Psoas muscle (tissue), 8 donors: ENCODE measurements at places on chromosomes 3 and 15.
A peak's percentile ranks its signal among the peaks of the same experiment; 100 is the strongest.

GRCh38 chr3:23068016-23068728 lies 135.0 kb upstream of the UBE2E2 start:
- no peak for DNase-seq

- DNase-seq, result no peak
Measured at GRCh38 chr15:88106074-88106473, 150.5 kb downstream of the NTRK3 start.

DNA sequence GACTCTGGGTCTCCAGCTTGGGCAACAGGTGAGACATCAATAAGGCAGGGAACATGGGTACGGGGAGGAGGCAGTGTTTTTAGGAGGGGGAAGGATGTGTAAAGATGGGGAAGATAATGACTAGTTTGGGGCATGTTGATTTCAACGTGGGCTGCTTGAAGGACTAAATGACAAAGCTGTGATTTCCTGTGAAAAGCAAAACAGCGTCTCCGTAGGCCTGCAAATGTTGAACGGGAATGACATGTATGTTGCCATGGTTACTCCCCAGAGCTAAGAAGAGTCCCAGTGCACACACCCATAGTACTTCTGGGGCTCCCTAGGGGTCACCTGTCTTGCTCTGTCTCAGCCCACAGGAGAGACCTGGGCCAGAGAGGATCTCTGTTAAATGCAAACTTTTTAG lies 71.3 kb upstream of the ETV5 start:
- DNase-seq, result no peak

DNA sequence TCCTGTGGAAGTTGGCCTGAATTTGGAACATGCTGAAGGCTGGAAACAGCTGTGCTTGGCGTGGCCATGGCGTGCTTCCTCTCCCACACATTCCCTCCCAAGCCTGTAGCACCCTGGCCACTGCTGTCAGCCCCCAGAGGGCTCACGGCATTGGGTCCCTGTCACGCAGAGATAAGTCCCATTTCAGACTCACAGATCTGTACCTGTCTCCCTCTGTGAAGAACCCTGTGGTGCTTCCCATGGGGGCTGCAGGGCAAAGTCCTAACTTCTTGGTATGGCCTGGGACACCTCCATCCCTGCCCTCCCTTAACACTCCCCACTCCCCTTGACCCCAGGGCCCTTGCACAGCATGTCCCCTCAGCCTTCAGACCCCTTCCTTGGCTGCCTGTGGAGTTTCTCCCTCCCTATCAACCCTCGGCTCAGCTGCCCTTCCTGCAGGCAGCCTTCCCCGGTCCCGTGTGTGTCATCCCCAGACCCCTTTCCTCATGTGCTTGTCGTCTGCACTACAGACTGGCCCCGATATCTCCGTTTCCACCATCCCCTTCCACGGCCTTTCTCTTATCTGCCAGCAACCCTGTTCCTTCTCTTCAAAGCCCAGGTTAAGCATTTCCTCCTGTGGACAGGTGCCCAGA lies 28.6 kb downstream of the ABTB1 start:
- no peak for DNase-seq

DNA sequence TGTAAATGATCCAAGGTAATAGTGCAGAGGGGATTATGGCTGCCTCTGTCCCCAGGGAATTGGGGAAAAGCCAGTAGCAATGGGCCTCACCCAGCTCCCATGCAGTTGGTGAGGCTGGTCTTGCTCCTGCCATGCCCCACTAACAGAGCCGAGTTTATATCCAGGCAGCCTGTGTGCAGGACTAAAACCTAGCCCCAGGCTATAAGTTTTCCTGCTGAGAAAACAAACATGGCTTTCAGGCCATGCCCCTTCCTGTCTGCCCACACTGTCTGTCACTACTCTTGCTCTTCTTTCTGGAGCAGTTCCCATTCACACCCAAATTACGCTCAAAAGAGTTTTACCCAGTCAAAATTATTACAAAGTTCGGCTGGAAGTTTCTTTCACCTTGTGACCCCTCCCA lies 73.5 kb upstream of the SPATA16 start:
- no peak for DNase-seq

GRCh38 chr3:122996038-122996580 lies 31.5 kb downstream of the SEMA5B start:
- peak; percentile 49 for DNase-seq

GRCh38 chr15:94951538-94951937 lies 720.2 kb downstream of the MCTP2 start:
- DNase-seq, result no peak

GRCh38 chr3:52495777-52496602 lies 852 bp downstream of the STAB1 start:
- DNase-seq, result no peak

- no peak for DNase-seq
Measured at GRCh38 chr3:193560870-193561269, 6.2 kb upstream of the ATP13A4 start.

DNA sequence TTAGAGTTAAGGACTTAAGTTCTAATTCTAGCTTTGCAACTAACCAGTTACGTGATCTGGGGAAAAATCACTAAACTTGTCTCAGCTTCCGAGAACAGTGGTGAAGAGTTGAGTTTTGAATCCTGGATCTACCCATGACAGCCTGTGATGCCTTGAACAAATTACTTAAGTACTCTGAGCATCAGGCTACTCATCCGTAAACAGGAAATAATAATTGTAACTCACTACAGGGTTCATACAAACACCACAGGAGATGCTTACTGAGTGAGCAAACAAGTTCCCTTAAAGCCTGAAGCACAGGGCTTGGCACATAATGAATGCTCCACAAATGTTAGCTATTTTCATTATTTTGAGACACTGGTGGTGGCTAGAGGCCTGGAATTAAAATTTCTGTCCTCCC lies 158.8 kb downstream of the ERC2 start:
- DNase-seq, result no peak

DNA sequence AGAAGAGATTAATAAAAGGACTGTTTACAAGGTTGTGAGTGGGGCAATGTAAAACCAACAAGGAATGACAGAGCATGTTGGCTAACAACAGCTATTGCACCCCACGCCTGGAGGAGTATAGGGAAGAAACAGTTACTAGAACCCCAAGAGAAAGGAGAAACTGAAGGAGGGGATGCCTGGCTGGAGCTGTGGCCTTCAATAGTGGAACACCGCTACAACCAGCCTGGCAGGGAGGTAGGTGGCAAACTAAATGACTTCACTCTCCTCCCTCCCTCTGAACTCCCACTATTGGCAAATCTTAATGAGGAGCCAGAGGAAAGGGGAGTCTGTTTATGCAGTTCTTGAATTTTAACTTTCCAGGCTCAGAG lies 7.2 kb upstream of the CD47 start:
- no peak for DNase-seq

- no peak for DNase-seq
Measured at GRCh38 chr15:51771773-51772172, 20.4 kb downstream of the TMOD2 start.

GRCh38 chr15:38217191-38217595 lies 35.4 kb upstream of the SPRED1 start:
- no peak for DNase-seq

GRCh38 chr15:65979837-65980236 lies 110.5 kb downstream of the RAB11A start:
- DNase-seq, result no peak

DNA sequence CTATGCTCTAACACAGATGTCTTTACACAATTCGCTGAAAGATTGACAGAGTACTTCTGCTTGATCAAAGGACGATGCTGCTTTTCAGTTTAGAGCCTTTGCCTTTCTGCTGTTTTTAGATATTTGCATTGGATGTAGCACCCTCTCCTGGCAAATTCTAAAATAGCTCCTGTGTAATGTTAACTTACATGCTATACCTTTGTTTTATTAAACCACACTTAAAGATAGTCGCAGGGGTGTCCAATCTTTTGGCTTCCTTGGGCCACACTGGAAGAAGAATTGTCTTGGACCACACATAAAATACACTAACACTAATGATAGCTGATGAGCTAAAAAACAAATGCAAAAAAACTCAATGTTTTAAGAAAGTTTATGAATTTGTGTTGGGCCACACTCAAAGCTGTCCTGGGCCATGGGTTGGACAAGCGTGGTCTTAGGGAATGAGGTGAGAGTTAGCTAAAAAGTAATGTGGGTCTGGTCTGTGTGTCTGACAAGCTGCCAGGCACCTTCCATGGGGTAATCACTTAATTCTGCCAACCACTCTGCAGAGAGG lies 62.9 kb downstream of the ATG7 start:
- DNase-seq, result no peak

DNA sequence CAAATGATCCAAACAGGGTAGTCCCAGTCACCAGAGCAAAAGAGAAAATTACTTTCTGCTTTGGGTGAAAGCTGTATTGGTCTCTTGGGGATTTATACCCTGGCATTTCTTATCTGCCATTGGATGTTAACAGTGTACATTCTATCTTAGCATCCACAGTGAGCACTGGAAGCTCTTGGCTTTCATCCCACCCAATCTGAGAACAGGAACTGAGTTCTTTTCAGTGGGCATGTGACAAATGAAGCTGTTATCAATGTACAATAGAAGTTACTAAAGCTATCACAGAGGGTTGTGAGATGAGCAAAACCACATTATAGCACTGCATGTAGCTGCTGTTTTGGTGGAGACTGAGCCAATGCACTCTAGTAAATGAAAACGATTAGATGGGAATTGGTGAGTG lies 300.7 kb downstream of the TUSC7 start:
- no peak for DNase-seq

DNA sequence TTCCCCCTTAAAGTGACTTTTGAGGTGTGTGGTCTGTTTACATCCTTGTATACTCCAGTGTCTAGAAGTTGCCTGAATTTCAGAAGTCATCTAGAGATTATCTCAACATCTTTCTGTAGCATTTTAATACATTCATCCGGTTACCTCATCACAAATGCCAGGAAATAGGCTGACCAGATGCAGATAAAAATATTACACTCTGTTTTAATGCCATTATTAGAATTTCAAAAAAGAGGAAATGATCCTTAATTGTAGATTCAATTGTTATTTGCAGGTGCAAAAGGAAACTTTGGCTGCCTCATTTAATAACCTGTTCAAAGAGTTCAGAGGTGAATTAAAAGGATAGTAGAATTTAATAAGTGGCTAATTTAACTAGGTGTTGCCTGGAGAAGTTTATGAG lies 290.9 kb downstream of the C3orf38 start:
- DNase-seq, result no peak

GRCh38 chr3:143280984-143281383 lies 161.4 kb downstream of the CHST2 start:
- DNase-seq, result no peak

DNA sequence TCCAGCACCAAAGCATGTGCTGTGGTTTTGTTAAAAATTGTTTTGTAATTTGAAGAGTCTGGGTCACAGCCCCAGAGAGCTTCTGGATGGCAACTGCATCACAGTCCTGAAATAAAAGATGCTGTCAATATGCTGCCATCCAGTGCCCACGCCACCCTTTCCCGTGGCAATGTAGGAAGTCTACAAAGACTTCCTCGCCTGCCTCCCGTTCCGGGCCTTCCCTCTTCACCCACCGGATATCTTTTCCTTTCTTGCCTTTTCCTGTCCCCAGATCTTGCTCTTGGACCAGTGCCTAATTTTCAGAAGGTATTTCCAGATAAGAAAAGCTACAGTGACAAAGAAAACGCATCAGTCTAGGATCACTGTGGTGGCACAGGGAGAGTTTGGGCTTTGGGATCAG lies 85.3 kb upstream of the RNU6-1 start:
- DNase-seq, result no peak

GRCh38 chr3:71341721-71342120 lies 241.8 kb downstream of the FOXP1 start:
- DNase-seq, result no peak

- peak; percentile 64 for DNase-seq
Measured at GRCh38 chr15:75348034-75348561, 1.3 kb downstream of the NEIL1 start.

- no peak for DNase-seq
Measured at GRCh38 chr3:142053244-142053643, 96.1 kb downstream of the TFDP2 start.

- no peak for DNase-seq
Measured at GRCh38 chr15:91572110-91572509, 281.4 kb upstream of the SLCO3A1 start.

DNA sequence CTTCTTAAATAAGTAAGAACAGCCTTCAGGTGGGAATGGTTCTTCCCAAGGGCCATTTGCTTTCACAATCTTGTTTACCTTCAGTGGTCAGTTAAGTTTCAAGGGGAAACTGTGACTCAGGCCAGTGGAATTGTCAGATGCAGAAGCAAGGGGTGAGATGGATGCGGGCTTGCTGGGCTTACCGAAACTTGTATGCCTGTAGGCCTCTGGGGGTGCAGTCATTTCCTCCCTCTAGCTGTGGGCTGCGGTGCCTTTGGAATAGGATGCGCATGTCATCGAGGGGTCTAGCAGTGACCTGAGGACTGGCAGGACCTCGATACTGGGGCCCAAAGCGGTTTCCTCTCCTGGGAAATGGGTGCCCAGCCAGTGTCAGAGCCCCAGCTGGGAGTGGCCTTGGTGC lies 121.6 kb downstream of the EEFSEC start:
- no peak for DNase-seq

DNA sequence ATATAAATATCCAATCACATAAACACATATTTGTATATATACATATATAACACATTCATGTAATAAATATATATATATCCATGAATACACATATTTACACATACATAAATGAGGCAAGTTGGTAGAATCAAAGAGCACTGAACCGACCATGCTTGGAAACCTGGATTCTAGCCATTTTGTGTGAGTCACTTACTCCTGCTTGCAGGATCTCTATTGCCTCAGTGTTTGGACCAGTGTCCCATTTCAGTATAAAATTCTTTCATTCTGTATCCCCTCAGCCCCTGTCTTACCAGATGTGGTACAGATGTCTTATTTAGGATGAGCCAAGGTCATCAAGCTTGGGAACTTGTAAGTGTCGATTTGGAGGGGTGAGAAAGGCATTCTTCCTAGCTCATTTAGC lies 391.4 kb upstream of the FRG2C start:
- no peak for DNase-seq

DNA sequence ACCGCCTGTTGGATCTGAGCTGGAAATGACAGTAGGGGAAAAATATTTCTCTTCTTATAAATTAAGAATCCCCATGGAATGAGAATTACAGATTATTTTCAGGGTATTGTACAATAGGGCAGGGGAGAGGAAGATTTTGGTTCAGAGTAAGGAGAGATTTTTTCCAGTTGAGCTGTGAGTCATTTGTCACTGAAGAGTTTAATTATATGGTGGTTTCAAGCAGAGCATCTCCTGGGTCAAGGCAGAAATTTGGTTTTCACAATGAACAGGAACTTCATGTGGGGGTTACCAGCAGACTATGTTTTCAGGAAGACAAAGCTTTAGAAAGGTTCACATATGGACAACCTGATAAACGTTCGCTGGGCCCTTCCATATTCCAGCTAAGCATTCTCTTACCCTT lies 182.8 kb upstream of the NR2E3 start:
- DNase-seq, result no peak

DNA sequence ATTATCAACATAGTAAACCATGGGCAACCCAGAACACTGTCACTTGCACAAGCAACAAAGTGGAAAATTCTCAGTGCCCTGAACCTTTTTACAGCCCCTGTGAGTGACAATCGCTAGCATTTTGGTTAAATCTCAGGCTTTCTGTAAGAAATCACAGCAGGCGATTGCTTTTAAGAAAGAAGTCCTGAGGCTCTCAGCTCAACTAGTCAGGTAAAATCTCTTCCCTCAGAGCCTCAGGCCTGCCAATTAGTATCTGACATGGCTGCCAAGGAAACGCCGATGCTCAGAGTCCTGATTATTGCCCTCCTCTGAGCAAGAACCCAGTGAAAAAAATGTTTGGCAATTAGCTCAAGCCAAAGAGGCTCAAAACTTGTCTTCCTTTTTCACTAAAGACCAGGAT lies 530.8 kb downstream of the DIPK2A start:
- DNase-seq, result no peak

GRCh38 chr3:194395778-194396538 lies 3.1 kb downstream of the GP5 start:
- no peak for DNase-seq
